Non-pigmented ciliary epithelial cell (primary cell): ENCODE measurements at places on chromosomes 13 and 19.

DNA sequence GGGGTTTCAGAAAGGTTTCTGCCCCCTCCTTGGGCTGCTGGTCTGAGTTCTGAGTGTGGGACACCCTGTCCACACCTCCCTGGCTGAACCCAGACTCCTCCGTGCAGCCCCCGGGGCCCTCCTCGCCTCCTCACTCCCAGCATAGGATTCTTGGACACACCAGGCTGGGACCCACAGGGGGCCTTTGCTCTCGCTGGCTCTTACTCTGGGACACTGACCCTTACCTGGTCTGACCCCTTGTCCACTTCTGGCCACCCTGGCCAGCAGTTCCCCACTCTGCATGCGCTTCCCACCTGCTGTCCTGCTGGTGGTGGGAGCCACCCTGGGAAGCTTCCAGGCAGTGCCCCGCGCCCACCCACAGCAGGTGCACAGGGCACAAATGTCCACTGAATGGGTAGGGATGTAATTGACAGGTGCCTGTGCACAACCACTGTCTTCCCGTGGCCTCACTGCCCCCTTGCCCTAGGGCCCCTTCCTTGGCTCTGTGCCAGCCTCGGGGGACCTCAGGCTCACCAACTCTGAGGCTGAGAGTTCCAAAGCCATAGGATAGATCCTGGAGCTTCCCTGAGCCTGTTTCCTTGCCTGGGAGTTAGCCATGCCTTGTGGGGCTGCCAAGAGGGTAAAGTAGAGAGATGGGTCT is 7.0 kb upstream of the SLC25A42 start:
- no peak for DNase-seq

DNA sequence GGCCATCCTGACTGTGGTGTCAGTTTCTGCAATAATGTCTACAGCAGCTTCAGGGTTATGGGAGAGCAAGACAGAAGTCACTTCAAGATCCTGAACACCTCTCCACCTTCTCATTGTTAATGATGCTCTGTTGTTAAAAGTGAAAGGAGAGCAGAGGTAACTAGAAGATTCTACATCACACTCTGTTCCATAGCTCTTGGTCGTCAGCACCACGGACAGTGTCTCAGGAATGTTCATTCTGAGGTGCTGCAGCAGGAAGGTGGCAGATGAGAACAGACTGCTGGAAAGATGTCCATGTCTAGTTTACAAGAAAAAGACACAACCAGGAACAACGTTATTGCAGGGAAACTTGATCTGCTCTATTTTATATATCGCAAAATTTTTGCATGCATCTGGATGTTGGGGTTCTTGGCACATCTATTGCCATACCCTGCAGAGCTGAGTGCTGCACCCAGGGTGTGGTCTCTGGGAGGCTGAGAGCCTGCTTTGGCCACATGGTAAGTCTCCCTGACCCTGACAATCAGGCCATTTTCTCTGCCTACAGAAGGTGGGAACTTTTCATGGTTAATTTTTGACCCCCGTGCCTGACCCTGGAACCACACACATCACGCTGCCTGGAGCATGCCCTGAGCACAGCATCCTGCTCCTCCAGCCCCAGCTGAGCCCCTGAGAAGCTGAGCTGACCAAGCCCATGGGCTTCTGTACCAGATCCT is 12.7 kb downstream of the CEACAM21 start:
- DNase-seq: no peak

DNA sequence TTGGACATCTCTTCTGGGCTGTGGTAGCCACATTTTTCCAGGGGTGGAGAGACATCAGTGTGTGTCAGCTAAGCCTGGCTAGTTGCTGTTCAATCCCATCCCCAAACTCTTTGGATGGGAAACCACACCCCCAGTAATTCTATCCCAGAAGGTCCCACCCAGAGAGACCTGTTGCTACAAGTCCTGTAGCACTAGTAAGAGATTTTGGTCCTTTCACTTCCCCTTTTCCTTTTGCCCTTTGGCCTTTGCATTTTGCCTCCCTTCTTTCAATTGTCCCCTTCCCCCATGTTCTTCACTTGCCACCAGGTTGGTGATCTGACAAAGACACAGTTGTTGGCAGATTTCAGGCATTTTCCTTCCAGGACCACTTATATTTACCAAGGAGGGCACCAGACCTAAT is 3.8 kb downstream of the CBY2 start:
- no peak for DNase-seq

DNA sequence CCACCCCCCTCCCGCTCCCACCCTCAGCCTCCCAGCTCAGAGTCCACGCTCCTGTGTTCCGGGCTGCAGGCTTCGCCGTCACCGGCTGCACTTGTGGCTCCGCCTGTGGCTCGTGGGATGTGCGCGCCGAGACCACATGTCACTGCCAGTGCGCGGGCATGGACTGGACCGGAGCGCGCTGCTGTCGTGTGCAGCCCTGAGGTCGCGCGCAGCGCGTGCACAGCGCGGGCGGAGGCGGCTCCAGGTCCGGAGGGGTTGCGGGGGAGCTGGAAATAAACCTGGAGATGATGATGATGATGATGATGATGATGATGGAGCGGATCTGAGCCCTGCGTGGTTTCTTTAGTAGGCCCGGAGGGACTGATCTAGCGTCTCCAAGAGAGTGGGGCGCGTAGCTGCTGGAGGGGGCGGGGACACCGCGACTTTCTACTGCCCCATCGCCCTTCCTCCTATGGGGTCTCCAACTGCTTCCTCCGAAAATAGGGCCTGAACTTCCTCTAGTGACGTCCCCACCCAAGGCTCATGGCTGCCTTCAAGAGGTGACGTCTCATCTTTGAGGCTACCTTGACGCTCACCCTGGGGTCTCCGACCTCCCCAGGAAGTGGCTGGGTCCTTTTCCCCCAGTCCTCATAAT is 1.4 kb downstream of the RETN start:
- DNase-seq: no peak

GRCh38 chr19:6156033-6156432 is 20.6 kb downstream of the ACSBG2 start:
- DNase-seq: no peak

GRCh38 chr13:93577105-93577504 is 350.5 kb downstream of the GPC6 start:
- no peak for DNase-seq

DNA sequence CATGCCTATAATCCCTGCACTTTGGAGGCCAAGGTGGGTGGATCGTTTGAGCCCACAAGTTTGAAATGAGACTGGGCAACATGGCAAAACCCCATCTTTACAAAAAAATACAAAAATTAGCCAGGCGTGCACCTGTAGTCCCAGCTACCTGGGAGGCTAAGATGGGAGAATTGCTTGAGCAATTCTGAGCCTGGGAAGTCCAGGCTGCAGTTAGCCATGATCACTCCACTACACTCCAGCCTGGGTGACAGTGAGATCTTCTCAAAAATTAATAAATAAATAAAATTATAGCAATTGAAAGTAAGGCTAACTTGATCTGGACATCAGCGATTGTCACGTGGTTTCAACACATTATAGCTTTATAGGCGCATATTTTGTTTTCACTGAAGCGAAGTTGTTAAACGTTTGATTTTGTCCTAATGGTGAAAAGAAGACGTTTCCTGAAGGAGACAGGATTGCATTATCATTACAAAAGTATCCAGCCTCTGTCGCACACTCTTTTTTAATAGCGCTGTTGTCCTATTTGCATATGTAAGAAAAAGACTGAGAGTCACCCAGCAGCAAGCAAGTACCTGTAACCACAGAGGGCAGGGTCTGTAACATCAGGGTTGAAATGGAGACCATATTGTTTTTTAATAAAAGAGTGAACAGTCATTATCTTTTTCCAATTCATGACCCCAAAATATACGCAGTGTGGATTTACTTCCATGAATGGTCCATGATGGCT is 335.7 kb downstream of the DCT start:
- no peak for DNase-seq

DNA sequence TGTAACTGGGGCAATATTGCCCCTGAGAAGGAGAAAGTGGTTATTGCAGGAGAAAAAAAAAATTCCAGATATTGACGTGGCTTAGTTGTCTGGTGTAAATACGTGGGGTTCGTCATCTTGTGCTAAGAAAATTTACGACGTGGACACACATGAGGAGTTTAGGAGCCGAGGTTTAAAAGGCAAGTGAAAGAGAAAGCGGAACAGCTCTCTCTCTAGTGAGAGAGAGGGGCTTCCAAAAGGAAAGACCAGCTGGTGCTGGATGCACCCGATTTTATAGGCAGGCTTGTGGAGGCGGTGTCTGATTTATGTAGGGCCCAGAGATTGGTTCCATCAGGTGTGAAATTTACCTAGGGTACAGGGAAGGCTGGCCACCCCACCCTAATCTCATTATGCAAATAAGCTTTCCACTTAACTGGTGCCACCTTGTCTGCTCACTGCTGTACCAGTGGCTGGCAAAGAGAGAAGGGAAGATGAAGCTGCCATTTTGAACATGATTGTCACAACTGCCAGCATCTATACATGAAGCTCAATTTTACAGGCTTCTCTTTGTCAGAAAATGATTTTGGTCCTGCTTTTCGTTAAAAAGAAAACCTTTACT is 845.1 kb downstream of the DACH1 start:
- no peak for DNase-seq

DNA sequence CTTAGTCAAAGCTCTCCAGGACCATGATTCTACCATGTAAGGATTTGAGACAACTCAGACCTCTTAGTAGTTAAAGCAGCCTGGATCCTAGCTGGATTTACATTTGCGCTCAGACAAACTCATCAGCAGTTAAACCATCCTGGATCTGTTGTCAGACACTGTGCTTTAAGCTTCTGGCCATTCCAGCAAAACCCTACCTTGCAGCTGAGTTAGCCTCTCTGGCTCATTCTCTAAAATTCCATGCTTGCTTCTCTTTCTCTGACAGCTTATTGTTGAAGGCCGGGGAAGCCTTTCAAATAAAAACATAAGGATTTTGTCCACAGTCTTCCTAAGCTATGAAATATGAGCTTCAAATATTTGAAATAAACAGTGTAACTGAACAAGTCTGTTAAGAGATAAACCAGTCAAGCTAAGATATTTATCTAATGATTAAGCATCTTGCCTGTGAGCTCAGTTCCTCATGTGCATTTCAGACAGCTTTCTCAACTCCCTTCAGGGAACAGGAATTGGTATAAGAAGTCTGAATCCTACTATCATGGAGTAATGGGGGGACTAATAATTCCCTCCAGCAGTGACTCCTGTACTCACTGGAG is 89.3 kb downstream of the SLAIN1 start:
- DNase-seq: no peak

DNA sequence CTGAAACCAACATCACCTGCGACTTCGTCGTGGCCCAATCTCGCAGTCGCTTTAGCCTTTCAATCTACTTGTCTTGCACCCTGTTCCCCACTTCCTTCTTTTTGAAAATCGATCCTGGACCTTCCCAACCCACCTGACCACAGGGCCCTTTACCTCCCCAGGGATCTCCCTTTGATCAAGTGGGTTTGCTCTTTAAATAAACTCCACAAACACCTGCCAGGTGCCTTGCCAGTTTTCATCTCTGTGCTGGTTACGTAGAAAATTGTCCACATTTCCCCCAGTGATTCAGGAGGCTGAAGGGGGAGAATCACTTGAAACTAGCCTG is 14.5 kb upstream of the RAB20 start:
- DNase-seq: no peak

- peak; percentile 10 for DNase-seq
These were observed 588.3 kb upstream of the SGCG start for GRCh38 chr13:22592515-22592914.

- DNase-seq: peak; percentile 82
These were observed 1.2 kb downstream of the ZSWIM4 start for GRCh38 chr19:13796301-13797057.

GRCh38 chr13:66659701-66660467 is 570.3 kb downstream of the PCDH9 start:
- peak; percentile 64 for DNase-seq

- no peak for DNase-seq
These were observed 2.4 kb downstream of the PCSK4 start for GRCh38 chr19:1487576-1488281.

DNA sequence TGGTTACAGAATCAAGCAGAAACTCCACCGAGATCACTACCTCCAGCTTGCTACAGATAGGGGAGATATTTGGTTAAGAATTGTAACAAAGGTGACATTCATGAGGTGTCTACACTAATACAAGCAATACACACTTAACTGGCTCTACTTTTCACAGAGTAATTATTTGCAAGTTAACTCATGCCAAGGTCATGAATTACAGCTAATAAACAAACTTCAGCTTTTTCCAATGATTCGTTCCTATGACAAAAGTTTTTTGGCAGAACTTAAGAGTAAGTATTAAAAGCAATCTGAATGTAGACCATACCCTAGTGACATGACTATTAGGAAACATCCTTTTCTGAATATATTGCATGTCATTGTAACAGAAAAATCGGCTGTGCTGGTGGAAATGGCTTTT is 72.1 kb downstream of the LHFPL6 start:
- DNase-seq: no peak

GRCh38 chr19:17052439-17052838 is 22.8 kb downstream of the HAUS8 start:
- no peak for DNase-seq

DNA sequence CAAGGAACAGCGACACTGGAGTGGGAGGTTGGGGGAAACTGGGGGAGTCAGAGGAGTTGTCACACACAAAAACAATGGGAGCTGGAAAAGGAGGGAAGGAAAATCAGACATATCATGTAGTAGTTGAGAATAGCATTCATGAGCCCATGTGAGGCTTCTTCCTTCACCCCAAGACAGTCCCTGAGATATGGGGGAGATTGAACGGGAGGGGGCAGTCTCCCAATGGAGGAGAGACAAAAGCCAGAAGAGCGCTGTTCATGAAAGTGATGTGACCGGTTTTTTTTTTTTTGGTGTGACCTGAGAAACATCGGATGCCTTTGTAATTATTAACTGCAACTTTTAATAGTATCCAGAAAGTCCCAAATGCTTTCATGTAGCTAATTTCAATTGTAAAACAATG is 631.8 kb upstream of the KLF12 start:
- DNase-seq: no peak

DNA sequence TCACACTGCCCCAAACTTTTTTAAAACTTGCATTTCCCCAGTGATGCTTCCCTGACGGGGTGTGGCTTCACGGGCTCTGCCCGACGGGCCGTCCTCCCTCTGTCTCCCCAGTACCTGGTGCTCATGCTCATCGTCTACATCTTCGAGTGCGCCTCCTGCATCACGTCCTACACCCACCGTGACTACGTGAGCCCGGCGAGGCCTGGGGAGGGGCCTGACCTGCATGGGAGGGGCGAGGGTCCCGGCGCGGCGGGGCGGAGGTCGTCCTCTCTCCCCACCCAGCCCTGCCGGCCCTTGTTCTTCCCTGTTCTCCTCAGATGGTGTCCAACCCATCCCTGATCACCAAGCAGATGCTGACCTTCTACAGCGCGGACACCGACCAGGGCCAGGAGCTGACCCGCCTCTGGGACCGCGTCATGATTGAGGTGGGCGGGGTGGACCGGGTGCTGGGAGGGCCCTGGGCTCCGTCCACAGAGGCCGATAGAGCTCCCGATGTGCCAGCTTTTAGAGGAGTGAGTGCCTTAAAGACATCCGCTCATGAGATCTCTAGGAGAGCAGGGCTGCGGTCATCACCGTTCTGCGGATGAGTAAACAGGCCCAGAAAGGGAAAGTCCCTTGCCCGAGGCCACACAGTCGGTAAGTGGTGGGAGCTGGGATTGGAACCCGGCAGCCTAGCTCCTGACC is 6.9 kb downstream of the UPK1A start:
- DNase-seq: peak; percentile 11
